ENCODE measurements at places on chromosomes 5 and 9.

- no peak for DNase-seq
Observed at GRCh38 chr5:67004730-67005350, 191.8 kb downstream of the CD180 start.

GRCh38 chr5:39106322-39106721, 32.1 kb upstream of the RICTOR start:
- DNase-seq = no peak

- no peak for DNase-seq
Observed at GRCh38 chr5:160198146-160198545, 31.2 kb upstream of the FABP6 start.

- DNase-seq = no peak
Observed at GRCh38 chr9:126052791-126053190, 273.8 kb upstream of the MVB12B start.

- no peak for DNase-seq
Observed at GRCh38 chr9:109315480-109316206, 5.2 kb downstream of the EPB41L4B start.

DNA sequence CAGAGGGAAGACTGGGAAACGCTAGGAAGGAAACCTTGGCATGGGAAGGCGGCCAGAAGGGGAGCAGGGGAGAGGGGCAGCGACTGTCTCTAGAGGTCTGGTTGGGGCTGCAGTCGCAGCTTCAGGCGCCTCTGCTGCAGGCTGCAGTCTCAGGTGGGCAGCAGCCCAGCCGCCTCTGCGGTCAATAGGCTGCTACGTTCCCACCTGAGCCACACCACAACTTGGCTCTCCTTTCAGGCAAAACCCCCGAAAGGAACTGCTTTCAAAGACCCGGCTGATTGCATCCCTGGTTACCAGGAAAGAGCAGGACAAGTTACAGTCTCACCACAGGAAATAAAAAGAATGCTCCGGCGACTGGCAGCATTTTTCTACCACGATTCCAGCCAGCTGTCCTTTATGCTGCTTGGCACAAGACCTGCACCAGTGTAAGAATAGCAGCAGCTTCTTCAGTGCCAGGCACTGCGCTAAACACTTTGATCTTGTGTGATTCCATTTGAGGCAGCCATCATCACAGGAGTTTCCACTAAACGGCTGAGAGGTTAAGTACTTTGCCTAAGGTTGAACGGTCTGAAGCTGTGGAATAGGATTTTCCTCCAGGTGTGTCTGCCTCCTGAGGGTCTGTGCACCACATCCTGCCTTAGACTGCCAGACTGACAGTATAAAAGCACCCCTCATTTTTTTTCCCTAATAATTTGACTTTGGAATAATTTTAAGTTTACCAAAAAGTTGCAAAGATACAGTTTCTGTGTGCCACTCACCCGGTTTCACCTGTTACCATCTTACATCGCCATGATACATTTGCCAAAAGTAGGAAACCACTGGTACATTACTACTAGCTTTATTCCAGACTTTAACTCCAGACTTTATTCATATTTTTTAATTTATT, 7.5 kb downstream of the RPS14 start:
- DNase-seq = no peak

DNA sequence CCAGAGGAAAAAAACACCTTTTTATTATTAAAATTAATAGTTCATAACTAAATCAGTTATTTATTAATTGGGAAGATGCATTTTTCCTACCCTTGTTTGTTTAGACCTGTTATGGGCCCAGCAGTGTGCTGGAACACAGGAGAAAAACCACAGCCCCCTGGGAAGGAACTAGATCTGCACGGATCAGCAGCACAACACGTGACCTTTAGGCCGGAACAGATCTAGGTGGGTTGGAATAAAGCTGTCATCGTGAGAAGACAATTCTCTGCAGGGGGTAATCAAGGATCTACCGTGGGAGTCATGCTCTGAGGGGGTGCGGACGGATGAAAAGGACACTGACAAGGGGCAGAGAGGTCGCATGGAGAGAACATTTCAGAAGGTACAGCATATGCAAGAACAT, 95.8 kb upstream of the SPATA31C2 start:
- no peak for DNase-seq

DNA sequence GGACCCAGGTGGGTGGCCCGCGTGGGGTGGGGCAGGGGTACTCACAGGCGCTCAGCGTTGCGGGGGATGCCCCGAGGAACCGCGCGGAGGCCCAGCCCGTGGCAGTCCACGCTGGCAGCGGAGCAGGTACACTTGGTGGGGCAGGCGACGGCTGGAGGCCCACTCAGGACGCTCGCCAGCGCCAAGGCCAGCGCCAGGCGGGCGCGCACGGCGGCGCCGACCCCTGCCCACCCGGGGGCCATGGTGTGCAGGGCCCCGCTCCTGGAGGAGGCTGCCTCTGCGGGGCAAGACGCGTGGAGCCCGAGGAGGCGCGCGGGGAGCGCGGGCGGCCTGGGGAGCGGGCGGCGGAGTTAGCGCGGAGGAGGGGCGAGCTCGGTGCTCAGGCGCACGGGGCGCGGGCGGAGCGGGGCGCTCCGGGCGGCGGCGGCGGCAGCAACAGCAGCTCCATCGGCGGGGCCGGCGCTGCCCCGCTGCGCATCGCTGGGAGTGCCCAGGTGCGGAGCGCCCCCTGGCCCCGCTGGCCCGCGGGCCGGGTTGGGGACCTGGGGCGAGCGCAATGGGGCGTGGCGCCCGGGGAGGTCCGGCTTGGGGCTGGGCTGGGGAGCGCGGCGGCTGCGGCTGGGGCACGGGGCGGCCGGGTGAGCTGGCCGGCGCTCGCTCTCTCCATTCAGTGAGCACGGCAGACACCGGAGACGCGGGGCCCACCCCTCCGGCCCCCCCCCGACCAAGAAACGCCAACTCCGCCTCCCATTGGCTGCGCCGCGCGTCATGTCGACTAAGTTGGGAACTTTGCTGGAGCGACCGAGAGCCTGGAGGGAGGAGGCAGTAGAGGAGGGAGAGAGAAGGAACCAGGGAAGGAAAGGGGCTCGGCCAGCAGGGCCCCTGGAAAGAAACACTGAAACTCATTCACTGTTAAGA, at the start of gene SLIT3:
Gene SLIT3 (minus strand): TSS at position 672 of the 918 bp plus-strand sequence. CDS start 430 bp downstream, at position 242.
- DNase-seq = no peak

GRCh38 chr9:122080986-122081385, 12.1 kb downstream of the TTLL11 start:
- no peak for DNase-seq

DNA sequence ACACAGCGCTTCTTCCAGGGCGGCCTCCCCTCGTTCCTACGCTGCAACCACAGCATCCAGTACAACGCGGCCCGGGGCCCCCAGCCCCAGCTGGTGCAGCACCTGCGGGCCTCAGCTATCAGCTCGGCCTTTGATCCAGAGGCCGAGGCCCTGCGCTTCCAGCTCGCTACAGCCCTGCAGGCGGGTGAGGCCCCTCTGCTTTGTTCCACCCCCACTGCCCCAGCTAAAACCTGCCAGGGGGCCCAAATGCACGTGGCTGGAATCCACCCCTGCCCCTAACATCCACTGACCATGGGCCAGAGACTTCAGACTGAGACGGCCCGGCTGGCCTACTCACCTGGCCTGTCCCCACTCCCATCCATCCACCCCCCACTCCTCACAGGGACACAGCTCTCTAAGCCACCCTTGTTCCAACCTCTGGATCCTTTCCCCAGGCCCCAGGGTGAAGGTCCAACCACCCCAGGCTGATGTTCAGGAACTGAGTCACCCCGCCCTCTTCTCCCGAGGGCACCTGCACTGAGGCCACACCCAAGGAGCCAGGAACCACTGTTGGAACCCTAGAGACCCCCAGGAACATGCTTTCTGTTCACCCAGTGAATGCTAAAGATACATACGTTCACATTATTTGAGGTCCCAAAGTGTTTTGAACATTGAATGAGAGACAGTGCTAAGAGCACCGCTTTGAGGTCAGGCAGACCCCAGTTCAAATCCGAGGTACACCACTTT, 18.9 kb upstream of the ASS1 start:
- no peak for DNase-seq

DNA sequence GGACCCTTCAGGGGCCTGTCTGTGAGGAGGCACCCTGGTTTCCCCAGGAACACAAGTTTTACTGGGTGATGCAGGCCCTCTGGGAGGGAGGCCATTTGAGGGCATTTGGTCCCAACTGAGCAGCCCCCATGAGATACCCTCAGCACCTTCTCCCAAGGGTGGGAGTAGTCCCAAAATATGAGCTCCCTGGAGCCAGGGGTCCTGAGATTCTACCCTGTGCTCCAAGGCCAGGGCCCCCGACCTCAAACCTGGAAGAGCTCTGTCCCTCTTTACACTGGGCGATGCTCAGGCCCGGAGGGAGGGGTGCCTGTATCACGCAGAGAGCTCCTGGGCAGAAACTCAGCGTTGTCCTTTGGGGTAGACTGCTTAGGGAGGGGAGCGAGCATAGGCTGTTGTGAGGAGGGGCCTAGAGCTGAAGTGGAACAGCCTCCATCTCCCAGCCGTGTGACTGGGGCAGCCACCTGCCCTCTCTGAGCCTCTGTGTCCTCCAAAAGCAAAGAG, 64.0 kb upstream of the SYNPO start:
- DNase-seq = no peak

GRCh38 chr5:64505769-64506566, at the start of gene RGS7BP:
Gene RGS7BP (plus strand): TSS chr5:64506015. CDS start chr5:64506625, 610 bp downstream.
- DNase-seq = peak; percentile 21

DNA sequence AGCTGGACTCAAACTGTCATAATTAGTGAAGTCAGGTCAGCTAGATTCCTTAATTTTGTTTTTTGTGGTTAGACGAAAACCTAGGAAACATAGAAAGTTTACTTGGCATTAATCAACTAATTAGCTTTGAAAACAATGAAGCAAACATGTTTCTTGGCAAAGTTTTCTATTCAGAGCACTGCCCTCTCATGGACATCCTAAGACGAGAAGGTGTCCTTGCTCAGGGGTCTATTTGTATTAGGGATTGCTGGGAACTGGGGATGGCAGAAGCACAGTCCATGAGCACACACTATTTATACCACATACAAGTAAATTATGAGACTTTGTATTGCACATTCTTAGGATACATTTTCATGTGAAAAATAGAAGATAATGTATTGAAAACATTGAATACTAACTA, 49.7 kb downstream of the POC5 start:
- no peak for DNase-seq

DNA sequence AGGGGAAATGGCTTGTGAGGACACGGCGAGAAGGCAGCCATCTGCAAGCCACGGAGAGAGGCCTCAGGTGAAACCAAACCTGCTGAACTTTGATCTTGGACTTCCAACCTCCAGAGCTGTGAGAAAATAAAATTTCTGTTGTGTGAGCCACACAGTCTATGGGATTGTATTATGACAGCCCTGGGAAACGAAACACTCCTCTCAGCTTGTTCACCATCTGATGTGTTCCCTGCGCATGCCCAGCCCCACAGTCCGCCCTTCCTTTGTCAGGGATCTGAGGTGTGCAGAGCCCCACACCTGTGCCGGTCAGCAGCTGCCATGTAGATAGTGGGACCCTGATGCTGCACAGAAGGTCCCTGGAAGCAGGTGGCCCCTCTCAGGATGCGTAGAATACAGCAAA, 34.1 kb downstream of the PLPP7 start:
- no peak for DNase-seq

DNA sequence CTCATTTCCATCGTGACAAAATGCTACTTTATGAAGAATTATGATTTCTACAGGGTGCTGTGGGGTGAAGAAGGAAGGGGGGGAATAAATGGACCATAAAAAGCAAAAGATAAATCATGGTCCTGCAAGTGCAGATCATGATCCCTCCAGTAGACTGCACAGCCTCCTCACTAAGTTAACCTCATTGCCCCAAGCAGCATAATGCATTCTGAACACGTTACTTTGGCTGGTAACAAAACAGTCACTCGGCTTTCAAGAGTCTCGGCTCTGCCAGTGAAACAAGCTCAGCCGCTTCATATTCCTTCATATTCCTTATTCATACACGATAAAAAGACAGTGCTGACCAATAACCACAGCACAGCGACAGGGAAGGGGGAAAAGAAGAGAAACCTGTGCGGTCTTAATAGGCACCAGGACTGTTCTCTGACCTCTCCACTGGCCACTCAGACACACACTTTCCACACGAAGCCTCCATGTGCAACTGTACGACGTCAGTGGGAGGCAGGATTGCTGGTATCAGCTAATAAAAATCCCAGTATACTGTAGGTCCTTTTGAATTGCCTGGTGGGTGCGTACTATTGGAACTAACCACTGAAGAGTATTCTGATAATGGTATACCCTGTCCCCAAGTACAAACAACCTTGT, 60.5 kb downstream of the ANKH start:
- DNase-seq = no peak

DNA sequence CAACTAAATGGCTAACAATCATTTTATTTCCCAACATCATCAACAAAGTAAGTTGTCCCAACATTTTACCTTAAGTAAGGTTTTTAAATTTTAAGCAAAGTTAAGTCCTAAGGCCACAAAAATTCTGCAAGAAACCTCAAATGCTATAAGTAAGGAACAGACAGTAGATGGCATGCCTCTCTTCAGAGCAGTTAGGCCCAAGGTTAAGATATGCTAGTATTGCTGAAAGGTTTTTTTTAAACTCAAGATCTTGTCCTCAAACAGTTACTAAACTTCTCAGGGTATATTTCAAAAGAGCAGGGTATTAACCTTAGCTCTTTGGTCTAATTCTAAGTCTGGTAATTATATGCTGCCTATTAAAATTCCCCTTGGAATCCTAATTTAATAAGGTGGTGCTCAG, 35.1 kb downstream of the PJA2 start:
- DNase-seq = no peak

DNA sequence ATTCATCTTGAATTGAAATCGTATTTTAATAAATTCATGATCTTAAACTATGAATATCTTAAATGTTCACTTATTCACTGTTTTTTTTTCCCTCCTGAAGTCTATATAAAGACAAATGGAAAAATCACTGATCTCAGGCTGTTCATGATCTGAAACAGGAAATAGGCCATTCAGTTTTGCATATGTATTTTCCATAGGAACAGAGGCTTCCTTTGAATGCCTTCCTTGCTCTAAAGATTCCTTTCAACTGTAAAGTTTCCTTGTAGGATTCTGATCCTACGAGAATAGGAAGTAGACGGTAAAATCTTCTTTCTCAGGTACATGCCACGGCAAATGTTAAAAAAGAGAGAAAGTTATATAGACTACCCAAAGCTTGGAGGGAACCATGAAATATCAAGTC, 194.4 kb upstream of the PPP1R2B start:
- no peak for DNase-seq

- DNase-seq = no peak
Observed at GRCh38 chr9:113476511-113476916, 13.0 kb downstream of the RGS3 start.

DNA sequence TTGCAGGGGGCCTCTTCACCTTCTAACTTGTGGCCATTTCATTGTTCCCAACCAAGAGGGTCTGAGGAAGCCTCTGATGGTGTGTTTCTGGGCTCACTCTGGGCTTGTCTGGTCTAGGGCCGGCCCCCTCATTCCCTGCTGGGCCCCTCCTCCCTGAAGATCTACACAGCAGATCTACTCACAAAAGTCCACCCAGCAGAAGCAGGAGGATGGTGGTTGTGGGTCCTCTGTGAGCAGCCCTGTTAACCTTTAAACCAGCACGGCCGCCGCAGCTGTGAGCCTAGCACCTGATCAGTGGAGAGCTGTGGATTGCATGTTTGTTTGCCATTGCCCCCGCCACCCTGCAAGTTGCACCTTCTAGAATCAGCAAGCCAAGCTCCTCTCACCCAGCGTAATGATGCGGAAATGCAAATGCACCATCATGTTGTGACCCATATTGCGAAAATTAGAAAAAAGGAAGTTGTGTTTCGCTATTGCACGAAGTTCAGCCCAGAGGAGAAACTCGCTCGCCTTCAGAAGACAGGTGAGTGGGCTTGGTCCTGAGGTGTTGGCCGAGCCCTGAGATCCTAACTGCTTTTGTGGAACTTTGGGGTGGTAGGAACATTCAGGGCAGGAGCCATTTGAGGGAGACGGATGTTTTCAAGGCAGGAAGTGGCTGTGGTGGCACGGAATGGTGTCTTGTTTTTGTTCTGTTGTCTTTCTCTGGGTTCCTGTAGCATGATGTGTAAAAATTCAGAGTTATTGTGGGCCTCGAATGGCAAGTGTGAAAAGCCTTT, 16.7 kb downstream of the FGD3 start:
- DNase-seq = no peak

All from NCI-H1105 (cell line).